Mesothelial cell of epicardium (in vitro differentiated cells): ENCODE measurements at places on chromosomes 16 and 17.

- no peak for DNase-seq
Observed at GRCh38 chr16:89122322-89122851, 28.7 kb downstream of the ACSF3 start.

- no peak for DNase-seq
Observed at GRCh38 chr16:11238272-11239202, 17.5 kb downstream of the SOCS1 start.

DNA sequence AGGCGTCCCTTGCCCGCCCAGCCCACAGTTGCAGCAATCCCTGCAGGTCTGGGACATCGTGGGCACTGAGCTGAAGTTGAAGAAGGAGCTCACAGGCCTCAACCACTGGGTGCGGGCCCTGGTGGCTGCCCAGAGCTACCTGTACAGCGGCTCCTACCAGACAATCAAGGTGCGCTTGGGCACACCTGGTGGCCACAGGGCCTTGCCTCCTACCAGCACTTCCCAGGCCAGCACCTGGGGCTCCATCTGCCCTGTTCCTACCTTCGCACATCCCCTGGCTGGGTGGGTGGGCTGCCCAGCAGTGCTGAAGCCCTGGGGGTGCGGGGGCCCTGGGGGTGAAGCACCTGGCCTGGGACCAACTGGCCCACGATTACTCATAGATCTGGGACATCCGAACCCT, 19.9 kb downstream of the TRAF7 start:
- no peak for DNase-seq

DNA sequence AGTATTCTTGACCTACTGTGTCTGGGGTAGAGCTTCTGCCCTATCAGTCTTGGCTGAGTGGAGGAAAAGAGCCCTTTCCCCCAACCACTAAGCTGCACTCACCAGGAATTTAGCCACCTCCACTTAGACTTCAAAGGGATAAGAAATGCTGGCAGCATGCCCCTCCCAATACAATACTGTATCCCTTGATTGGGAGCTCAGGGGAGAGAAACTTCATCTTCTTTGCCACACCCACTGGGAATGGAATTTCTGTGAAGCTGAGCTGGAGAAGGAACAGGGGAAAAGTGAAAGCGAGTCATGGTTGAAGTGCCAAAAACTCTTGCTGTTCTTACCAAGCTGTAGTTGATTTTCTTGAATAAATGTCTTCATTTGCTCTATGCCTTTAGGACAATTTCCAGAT, 68.8 kb downstream of the CEP112 start:
- DNase-seq: no peak

GRCh38 chr17:42414704-42415409, 8.2 kb downstream of the CAVIN1 start:
- no peak for DNase-seq

DNA sequence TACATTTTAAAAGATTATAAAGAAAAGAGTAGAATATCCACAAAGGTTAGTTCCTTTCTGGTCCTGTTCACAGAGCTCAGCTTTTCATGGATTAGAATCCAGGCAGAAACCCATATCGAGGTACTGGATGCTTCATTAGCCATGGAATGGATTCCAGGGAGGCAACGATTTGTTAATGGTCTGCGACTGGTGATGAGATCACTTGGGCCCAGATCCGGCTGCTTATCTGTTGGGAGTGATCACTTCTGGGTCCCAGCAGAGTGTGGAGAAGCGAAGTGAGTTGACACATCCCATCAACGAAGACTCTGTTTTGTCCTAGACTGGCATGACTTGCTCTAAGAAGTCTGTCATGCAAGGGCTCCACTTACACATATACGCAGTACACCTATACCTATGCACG, 165.8 kb downstream of the MAF start:
- no peak for DNase-seq

DNA sequence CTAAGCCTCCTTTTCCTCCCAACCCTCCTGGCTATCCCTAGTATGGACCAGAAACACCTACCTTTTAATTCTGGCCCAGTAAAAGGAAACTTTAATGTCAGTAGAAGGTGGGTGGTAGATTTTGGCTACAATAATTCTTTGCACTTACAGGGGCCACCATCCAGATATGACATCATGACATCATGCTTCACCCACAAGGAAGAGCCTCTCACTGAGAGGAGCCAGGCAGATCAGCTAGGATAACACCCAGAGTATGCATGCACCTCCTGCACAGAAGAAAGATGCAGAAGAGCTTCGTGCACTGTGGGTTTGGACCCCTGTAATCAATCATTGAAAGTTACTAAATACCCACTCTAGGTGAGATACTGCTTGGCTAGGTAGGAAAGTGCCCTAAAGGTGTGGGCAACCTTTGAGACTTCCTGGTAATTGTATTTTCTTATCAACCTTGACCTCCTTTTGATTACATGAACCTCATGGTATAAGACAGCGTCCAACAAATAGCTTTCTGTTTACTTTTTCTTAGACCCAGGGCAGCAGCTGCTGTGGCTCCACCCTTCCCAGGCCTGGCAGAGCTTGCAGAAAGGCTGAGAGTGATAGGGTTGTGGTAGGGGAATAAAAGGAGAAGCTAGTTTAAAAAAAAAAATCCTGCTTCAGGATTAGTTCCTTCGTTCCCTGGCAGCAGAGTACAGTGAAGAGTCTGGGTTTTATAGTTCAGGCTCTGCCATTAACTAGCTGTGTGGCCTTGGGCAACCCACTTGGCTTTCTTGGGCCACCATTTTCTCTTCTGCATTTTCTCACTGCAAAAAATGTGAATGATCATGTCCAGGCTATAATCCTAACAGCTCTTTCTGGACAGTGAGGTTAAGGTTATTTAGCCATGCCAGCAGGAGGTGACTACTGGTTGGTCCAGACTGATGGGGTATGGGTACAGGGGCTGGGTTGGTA, 6.2 kb downstream of the MAP3K14 start:
- DNase-seq: no peak

- DNase-seq: no peak
Observed at GRCh38 chr16:29148867-29149272, 164.0 kb downstream of the LAT start.

DNA sequence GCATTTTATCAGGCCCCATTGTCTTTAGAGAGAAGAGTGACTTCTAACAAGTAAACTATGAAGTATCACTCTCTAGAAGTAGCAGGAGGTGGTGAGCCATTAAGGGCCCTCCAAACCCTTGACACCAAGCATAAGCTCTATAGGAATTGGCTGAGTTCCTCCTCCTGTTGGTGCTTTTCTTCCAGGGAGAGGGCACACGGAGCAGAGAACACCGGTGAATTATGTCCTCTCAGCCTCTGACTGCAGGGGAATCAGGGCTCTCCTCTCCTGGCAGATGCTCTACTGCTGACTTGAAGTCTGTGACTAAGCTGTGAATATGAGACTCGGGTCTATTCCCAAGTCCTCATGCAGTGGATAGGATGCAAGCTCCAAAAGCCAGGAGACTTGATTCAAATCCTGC, 32.3 kb downstream of the CHD9 start:
- DNase-seq: no peak

DNA sequence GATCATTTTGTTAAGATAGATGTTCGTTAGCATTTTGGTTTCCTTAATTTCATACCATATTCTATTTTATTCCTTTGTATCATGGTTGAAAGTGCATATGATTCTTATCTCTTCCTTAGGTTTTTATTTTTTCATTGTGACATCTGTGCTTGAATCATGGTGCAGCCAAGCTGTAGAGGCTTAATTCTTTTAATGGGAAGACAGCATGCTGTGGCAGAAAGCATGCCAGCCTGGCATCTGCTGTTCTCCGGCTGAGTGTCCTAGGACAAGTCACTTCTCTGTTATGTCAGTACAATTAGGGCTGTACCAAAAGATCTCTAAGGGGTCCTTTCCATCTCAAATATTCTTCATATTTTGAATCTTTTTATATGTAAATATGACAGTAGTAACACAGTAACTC, 68.5 kb upstream of the PMFBP1 start:
- DNase-seq: no peak

- DNase-seq: no peak
Observed at GRCh38 chr17:81676906-81677305, 6.7 kb downstream of the ARL16 start.

- DNase-seq: peak; percentile 85
Observed at GRCh38 chr16:57899771-57900661, 70.9 kb downstream of the CNGB1 start.

DNA sequence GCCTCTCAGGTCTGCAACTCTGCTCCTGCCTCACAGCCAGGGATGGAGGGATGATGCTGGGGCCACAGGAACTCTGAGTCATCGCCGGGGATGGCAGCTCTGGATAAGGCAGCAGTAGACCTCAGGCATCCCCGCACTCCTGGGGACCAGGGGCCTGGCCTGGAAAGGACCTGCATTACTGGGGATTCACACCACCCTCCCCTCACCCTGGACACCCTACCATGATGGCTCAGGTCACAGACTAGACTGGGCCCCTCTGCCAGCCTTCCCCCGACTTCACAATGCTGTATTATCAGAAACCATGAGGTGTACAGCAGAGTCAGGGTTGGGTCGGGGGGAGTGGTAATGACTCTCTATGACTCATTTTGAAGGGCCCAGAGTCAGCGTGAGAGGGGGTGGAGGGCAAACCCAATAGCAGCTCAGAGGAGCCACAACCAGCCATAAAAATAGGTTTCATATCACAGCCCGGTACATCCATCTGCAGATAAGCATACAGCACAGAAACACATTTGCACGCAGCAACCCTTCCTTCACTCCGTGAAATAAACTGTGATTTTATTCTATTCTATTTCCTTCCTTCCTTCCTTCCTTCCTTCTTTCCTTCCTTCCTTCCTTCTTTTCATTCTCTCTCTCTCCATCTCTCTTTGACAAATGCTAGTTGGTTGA, 28.8 kb downstream of the DYNLRB2 start:
- DNase-seq: no peak

GRCh38 chr16:74268372-74268782, 28.2 kb upstream of the PSMD7 start:
- DNase-seq: no peak

- DNase-seq: no peak
Observed at GRCh38 chr16:87789437-87790291, 23.9 kb upstream of the KLHDC4 start.

DNA sequence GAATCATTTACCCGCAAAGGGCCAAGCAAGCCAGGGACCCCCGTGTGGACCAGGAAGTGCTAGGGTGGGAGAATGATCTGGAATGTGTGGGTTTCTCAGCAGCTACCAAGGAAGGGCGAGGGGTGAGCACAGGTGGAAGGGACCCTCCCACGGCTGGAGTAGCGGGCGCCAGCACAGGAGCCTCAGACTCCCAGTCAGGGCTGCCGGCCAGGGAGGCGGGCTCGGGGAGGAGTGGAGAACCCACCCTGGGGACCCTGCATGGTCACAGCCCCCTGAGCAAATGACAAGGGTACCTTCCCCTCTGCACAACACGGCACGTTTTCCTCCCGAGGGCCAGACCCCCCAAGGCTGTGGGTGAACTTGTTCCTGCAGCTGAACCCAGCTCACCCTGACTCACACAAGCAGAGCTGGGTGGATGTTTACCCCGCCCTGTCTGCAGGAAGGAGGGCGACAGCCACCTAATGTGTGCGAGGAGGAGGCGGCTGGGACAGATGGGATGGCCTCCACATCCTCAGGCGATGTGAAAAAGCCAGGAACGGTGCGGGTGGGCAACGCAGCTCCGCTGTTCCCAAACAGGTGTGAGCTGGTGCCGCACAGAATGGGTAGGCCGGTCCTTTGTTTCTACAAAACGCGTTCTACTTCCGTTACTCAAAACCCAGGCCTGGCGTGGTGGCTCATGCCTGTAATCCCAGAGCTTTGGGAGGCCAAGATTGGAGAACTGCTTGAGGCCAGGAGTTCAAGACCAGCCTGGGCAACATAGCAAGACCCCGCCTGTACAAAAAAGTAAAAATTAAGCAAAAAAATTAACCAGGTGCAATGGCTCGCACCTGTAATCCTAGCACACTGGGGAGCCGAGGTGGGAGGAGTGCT, 6.2 kb downstream of the ECI1 start:
- DNase-seq: no peak

- DNase-seq: no peak
Observed at GRCh38 chr16:3690980-3691720, 26.2 kb downstream of the TRAP1 start.

GRCh38 chr17:81890447-81891302, 711 bp downstream of the ALYREF start:
- DNase-seq: no peak

GRCh38 chr17:80876950-80877728, 114.5 kb upstream of the CHMP6 start:
- no peak for DNase-seq

GRCh38 chr16:20901436-20902112, 1.0 kb downstream of the LYRM1 start:
- no peak for DNase-seq

DNA sequence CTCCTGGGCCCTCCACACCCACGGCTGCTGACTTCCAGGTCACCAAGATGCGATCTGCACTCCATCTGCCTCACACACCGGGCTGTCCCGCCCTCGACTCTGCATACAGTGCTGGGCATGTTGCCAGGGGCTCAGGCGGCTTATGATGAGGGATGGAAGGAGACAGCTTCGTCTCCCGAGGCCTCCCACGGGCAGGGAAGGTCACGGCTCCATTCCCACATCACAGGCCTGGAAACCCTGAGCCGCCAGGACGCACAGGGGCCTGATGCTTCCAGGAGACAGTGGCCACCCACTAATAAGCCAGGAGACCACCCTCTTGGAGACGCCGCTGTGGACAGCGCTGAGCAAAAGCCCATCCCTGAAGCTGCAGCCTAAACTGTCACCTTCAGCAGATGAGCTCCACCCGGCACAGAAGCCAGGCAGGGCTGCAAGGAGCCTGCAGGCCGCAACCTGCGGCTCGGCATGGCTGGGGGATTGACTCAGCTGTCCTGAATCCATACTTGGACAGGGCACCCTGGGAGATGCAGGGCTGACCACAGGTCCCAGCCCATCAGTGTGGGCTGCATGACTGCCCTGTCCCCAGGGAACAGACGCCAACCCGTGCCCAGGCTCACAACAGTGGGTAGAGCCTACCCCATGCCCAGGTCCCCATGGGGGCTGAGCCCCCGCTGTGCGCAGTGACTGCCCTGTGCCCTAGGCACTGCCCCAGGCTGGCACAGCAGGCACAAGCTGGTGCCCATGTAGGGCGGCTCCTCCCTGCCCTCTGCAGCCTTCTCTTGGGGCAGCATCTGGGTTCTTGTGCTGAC, 34.4 kb downstream of the SLC7A5 start:
- peak; percentile 82 for DNase-seq

GRCh38 chr17:7219229-7219811, 316 bp downstream of the DLG4 start:
- DNase-seq: no peak

- no peak for DNase-seq
Observed at GRCh38 chr16:12099451-12100123, 123.1 kb downstream of the SNX29 start.
